T-helper 22 cell (primary cell): ENCODE measurements at places on chromosomes 12 and 14.

DNA sequence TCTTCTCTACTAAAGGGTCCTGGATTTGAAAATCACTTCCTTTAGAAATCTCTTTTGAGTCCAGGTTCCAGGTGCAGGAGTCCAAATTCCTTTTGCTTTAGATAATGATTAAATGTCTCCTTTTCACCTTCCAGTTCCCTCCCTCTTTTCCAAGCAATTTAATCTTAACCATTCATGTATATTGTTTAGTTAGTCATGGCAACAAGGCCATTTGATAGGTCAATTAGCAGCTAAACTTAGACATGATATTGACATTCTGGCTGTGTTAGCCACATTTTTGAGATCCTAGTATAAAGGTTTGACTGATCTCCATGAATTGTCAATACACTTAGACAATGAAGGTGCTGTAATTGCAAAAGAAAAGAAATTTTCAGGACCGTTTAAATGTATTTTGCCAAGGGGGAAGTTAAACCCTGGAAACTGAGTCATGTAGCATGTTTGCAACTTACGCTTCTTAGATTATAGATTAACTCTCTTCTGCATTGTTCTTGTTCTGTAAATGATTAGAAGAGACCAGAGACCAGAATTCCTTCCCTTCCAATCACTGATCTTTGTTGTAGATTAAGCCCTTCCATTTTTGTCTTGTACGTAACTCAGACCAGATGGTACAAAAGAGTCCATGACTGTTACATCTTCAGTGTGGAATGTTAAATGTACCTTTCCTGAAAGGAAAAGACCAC lies 12.4 kb upstream of the C12orf75 start:
- no peak for DNase-seq

GRCh38 chr14:23639891-23640523 lies 3.8 kb downstream of the DHRS2 start:
- DNase-seq = no peak

GRCh38 chr12:45257185-45257930 lies 41.5 kb downstream of the ANO6 start:
- no peak for DNase-seq

GRCh38 chr12:92312463-92312964 lies 166.9 kb upstream of the BTG1 start:
- no peak for DNase-seq

- no peak for DNase-seq
Observed at GRCh38 chr12:10126413-10126812, 3.6 kb downstream of the CLEC7A start.

DNA sequence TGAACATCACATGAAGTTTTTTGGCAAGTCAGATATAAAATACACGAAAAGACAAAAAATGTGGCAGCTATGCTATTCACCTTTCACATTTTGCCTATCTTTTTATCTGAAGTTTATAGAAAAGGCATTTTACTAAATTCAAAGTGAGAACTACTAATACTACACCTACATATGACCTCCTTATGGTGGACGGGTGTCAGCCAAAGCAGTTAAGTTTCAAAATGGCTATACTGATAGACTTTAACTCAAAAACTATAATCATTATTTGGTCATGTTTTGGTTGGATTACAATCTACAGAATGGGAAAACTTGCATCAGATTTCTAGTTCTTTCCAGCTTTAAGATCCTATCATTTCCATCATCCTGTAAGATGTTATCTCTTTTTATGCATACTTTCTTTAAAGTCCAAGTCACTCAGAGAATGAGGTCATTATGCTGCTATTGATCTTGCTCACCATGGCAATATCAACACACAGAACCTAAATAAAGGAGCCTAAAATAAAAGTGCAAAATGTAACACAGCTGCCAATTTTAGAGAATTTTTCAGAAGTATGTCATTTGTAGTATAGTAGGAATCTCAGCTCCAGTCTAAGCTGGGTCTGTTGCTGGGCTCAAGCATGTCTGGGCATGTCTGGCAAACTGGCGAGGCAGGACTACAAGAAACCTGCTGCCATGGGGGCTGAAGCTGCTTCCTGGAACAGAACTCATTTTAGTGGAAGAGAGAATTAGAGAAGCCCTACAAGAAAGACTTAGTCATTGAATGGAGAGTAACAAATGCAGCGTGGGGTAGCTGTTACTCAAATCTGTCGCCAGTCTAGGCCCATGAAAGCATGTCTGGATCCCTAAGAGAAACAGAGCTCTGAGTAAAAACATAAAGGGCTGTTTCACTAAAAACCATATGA lies 7.6 kb upstream of the AEBP2 start:
- no peak for DNase-seq

DNA sequence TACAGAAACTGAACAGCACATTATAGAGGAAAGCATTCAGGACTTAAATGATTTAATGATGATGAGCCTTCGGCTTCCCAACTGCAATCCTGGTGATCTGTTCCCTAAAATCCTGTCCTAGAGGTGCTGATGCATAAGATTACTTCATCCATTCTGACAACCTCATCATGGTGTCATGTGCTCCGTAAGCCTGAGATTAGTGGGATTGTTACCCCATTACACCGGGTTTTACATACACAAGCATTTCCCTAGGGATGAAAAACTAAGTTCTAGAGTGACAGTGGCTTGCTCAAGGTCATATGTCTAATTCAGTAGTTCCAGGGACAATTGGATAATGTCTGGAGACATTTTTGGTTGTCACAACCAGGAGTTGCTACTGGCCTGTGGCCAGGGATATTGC lies 2.5 kb upstream of the RNASE13 start:
- no peak for DNase-seq

DNA sequence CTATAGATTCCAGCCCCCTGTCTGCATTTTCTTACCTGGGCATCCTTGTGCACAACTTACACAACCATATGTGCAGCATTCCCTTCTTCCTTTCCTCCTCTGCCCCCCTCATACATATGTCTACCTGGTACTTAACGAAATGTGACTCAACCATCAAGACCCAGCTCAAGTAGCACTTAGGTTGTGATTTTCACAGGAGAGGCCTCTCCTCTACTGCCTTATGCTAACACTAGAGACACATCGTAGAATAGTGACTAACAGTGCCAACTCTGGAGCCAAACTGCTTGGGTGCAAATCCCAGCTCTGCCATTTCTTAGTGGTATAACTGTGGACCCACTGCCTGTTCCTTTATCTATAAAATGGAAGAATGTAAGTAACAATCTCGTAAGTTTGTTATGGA lies 24.1 kb upstream of the PLEKHA5 start:
- no peak for DNase-seq

DNA sequence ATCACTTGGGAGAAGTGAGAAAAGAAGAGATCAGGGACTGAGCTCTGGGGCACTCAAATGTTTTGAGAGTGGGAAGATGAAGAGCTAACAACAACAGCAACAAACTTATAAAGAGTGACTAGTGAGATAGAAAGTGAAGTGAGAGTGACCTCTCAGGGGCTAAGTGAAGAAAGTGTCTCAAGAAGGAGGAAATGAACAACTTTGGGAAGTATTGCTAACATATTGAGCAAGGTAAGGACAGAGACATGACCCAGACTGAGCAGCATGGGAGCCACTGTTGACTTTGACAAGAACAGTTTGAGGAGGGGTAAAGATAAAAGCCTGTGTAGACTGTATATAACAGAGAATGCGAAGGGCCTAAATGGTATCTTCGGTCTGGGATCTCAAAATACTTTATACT lies 155.1 kb upstream of the BTG1 start:
- DNase-seq = no peak

DNA sequence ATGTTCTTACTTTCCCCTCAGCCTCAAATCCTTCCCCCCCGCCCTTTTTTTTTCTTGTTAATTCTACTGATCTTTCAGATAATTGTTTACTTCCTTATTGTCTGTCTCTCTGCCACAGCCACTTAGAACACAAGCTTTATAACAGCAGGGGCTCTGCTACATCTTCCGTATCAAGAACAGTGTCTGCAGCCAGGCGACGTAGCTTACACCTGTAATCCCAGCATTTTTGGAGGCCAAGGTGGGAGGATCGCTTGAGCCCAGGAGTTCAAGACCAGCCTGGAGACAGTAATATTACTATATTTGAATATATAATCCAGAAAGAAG lies 5.4 kb downstream of the SOS2 start:
- DNase-seq = no peak
